ENCODE measurements at places on chromosomes 13 and 19.

GRCh38 chr13:95264225-95264624 is 37.0 kb downstream of the ABCC4 start:
- DNase-seq = no peak

GRCh38 chr19:11019824-11020223 is 59.0 kb downstream of the SMARCA4 start:
- no peak for DNase-seq

DNA sequence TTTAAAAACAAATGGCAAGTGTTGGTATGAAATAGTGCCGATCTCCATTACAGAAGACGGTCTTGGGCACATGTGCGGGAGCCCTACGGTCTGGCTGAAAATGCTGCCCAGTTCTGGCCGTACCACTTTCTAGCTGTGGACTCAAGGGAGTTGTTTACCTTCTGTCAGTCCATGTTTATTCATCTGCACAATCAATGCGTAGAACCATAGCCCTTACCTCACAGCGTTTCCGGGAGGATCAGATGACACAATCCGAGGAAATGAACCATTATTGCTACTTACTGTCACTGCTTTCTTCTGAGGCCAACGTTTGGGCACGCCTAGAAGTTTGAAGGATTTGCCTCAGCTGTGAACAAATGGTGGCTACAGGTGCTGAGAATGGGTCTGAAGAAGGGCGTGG is 31.2 kb downstream of the GADD45B start:
- DNase-seq = no peak

- no peak for DNase-seq
Measured at GRCh38 chr13:109859898-109860297, 73.5 kb upstream of the IRS2 start.

DNA sequence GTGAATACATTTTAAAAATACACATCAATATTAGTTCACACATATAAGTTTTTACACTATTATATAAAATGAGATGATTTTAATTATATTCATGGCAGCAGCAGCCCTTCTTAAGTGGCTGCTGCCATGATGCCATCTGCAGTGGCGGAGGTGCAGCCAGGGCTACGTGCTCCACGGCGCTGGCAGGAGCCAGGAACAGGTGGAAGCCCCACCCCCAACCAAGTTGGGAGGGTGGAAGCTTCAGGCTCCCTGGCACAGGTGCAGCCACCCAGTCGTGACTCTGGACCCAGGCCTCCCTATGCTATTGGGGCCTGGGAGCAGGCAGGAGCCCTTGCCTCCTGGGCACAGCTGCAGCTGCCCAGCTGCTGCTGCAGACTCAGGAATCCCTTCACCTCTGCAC is 646.9 kb upstream of the PCDH9 start:
- DNase-seq = no peak

DNA sequence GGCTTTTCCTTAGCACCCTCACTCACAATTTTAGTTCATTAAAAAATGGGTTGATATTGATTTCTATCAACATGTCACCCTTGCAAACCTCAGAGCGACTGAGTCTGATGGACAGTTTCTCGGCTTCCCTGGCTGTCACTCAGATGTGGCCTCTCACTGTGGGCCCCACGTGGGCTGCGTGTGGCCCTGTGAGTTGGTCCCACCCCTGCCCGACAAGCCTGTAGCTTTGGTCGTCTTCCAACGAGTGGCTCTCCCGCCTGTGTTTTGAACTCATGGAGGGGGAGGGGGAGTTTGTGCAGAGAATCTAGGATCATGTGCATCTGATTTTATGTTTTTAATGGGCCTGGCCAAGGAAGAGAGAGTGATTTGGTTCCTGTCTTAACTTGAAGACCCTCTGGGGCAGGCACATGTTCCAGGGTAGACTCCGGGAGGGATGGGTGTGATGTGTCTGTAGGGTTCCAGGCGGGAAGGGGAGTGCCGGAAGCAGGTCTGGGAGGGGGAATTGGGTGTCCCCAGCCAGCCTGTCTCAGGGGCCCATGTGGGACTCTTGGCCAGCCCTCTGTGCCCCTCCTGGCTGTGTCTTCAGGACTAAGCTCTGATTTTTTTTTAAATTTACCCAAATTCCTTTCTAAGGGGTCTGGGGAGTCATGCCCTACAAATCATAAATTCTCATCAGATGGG is 18.9 kb downstream of the ATP11A start:
- no peak for DNase-seq

GRCh38 chr19:8965887-8966286 is 44.3 kb downstream of the MUC16 start:
- DNase-seq = no peak

DNA sequence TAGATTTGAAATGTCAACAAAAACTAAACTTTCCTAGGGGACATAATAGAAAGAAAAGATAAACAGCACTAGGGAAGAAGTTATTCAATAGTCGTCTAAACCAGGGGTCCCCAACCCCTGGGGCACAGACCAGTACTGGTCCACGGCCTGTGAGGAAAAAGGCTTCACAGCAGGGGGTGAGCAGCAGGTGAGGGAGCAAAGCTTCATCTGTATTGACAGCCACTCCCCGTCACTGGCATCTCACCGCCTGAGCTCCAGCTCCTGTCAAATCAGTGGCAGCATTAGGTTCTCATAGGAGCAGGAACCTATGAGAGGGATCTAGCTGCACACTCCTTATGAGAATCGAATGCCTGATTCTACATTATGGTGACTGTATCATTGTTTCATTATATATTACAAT is 382.7 kb downstream of the MYO16 start:
- no peak for DNase-seq

DNA sequence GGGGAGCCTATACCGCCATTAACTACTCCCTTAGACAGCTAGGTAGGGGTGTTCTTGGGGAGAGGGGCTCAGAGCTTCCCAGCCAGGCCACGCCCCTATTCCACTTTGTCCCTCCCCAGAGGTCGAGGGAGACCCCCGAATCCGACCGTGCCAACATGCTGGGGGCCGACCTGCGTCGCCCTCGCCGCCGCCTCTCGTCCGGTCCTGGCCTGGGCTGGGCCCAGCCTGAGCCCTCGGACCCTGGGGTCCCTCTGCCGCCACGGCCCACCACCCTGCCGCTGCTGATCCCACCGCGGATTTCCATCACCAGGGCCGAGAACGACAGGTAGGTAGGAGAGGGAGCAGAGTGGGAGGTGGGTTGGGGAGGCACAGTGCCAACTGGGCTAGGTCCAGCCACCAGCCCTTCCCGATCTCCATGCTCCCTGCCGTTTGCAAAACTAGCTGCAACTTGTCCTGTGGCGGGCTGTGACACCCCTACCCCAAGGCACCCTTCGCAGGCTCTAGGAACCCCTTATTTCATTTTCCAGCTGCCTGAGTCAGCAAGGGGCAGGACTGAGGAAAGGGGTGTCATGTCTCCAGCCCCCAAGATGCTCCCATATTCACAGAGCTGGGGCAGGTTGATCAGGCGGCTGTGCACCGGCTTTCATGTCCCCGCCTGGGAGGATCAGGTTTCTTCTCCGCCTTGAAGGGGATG is 2.6 kb upstream of the PDE4A start:
- DNase-seq = no peak

GRCh38 chr19:48784527-48784926 is 26.3 kb downstream of the BCAT2 start:
- DNase-seq = no peak

DNA sequence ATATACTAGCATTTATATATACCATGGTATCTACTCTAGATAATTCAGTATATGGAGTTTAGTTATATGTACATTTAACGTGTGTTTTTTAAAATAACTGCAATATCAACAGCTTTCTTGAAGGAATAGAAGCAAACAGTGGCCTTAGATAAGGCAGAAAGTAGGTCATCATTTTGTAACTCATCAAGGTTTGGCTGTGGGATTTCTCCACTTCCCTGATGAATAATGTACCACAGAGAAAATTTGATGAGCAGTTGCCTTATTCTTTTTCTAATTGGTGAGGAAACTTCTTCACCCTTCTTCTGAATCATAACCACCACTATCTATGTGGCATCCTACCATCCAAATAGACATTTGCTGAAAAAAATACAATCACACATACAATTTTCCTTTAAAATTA is 590.2 kb upstream of the SPRY2 start:
- no peak for DNase-seq

- peak; percentile 83 for DNase-seq
Measured at GRCh38 chr13:29801737-29802305, 48.6 kb downstream of the UBL3 start.

- DNase-seq = no peak
Measured at GRCh38 chr13:44906713-44907112, 82.6 kb downstream of the NUFIP1 start.

GRCh38 chr13:70125693-70126092 is 17.4 kb upstream of the KLHL1 start:
- no peak for DNase-seq

- no peak for DNase-seq
Measured at GRCh38 chr13:71054358-71054757, 812.6 kb downstream of the DACH1 start.

DNA sequence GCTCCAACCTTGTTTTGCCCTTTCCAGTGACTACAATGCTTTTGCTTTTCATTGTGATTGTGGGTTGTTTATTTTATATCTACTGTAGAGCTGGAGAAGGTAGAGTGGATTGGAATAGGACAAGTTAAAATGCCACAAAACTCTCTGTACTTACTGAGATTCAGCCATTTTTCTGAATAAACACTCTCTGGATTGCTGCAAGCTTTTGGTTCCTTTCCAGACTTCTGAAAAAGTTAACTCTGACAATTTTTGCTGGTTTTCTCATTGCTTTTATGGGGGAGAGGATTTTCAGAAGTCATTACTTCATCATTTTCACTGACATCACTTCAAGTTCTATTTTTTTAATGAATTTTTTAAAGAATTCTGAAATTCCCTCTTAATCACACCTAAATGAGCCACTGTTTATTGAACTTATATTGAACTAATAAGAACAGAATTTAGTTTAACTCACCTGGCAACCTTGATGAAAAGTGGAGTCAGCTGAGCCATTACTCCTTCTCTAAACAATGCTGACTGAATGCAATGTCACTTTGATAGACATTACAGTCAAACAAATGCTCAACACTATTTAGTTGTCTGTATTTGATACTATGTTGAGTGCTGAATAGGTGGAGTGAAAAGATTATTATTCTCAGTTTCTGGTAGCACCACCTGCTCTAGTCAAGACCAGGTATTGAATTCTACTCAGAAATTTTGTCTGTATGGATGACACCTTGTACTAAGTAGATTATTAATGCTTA is 303.5 kb downstream of the DLEU7 start:
- no peak for DNase-seq

DNA sequence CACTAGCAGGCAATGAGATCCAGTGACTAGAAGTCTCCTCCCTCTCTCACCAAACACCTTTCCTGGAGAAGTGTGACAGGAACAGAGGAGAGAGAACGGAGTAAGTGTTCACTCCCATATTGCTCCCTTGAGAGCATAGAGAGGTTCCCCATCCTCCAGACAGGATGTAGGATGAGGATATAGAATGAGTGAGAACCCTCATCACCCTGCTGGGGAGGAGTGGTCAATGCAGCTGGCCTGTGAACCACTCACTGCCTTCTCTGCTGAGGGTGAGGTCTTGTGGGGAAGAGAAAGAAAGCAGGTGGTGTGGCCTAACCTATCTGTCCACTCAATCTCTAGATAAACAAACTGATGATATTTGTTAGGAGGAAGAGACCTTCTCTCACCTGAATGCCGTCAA is 386.6 kb downstream of the PCDH20 start:
- no peak for DNase-seq

DNA sequence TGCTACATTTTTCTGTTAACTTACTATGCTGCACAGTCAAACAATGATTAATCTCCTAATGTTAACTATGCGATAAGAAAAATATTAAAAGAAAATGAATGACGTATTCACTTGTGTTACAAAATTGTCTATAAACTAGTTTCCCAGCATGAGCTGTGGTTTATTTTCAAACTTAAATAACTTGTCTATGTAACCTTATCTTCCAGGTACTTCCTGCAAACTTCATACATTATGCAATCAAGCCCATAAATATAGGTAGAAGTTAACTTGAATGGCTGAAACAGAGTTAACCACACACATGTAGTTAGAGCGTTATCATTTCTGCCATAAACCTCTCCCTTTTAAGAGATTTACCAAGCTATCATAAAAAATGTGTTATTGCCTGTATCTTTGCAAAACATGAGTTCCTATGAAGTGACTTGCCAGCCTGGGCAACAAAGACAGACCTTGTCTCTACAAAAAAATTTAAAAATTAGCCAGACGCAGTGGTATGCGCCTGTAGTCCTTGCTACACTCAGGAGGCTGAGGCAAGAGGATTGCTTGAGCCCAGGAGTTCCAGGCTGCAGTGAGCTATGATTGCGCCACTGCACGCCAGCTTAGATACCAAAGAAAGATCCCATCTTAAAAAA is 17.7 kb upstream of the KLF5 start:
- no peak for DNase-seq

GRCh38 chr13:53357582-53357981 is 329.0 kb downstream of the OLFM4 start:
- DNase-seq = no peak

Data from GDM1 (cell line).